ENCODE measurements at places on chromosomes 1 and 21. TPM values are rescaled to one million over a fixed set of nuclear protein-coding genes. Genes with fewer than 3 reads are reported as not detected.

The CELA3B gene
- total RNA-seq, result not detected

The SLC25A44 gene
- 18.8 TPM for total RNA-seq

DNA sequence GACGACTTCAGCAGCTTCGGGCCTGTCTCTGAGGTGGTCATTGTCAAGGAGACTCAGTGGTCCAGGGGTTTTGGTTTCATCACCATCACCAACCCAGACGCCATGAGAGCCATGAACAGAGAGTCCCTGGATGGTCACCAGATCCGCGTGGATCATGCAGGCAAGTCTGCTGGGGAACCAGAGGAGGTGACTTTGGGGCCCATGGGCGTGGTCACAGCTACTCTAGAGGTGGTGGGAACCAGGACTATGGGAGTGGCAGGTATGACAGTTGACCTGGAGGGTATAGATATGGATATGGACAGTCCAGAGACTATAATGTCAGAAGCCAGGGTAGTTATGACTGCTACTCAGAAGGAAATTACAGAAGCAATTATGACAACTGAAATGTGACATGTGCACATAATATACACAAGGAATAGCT is 19.3 kb upstream of the METTL13 start:
- no peaks in the 10 kb centered on the region for H3K36me3 ChIP-seq
- no peaks in the 10 kb centered on the region for H3K27me3 ChIP-seq
- no peaks in the 10 kb centered on the region for H3K4me1 ChIP-seq
- DNase-seq, result no peak

GRCh38 chr1:163205513-163205912 is 2.8 kb upstream of the RGS5 start:
- DNase-seq, result no peak
- no peak overlapping the region for H3K4me3 ChIP-seq
- no peak overlapping the region for H3K27ac ChIP-seq
- no peaks in the 10 kb centered on the region for H3K36me3 ChIP-seq
- no peaks in the 10 kb centered on the region for H3K4me1 ChIP-seq

- no peak overlapping the region for H3K27ac ChIP-seq
- no peaks in the 10 kb centered on the region for H3K36me3 ChIP-seq
- no peaks in the 10 kb centered on the region for H3K4me1 ChIP-seq
- H3K27me3 ChIP-seq, result no peaks in the 10 kb centered on the region
Measured at GRCh38 chr1:178649582-178650350, 75.3 kb upstream of the RALGPS2 start.

The SYNJ1 gene
- total RNA-seq, result 11.2 TPM
